Fibroblast of skin of scalp (primary cell): ENCODE measurements at places on chromosomes 7 and 10.

- peak; percentile 28 for DNase-seq
These were observed 260.1 kb downstream of the BMPER start for GRCh38 chr7:34165466-34165865.

- DNase-seq: peak; percentile 69
These were observed 456.8 kb downstream of the KCNMA1 start for GRCh38 chr10:77180794-77181193.

GRCh38 chr7:27117887-27118491, 12.6 kb downstream of the HOXA4 start:
- no peak for DNase-seq

DNA sequence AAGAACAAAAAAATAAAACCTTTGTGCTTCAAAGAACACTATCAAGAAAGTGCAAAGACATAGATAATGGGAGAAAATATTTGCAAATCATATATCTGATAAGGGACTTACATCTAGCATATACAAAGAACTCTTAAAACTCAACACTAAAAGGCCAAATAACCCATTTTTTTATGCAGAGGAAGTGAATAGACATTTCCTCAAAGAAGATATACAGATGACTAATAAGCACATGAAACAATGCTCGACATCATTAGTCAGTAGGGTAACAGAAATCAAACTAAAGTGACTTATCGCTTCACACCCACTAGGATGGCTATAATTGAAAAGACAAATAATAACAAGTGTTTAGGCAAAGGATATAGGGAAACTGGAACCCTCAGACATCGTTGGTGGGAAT, 78.0 kb downstream of the MALSU1 start:
- DNase-seq: no peak

- DNase-seq: no peak
These were observed 52.6 kb downstream of the ZNF37A start for GRCh38 chr10:38146579-38147333.

DNA sequence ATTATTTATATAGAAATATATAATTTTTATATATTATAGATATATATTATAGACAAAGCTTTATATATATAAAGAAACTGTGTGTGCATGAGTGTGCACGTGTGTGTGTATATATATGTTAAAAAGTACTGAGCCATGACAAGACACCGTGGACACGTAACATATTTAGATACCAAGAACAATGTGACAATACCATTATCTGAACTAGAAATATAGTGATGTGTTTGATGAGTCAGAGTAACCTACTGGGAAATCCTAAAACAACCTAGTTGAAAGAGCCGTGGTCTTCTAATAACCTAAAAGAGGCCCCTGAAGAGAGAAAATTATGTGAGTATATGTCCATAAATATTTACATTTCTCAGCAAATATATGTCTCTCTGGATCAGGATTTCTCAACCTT, 50.7 kb upstream of the ITGB8 start:
- no peak for DNase-seq

GRCh38 chr10:32793033-32793432, 165.0 kb downstream of the ITGB1 start:
- no peak for DNase-seq

GRCh38 chr10:98242823-98243222, 25.2 kb downstream of the LOXL4 start:
- DNase-seq: peak; percentile 49

DNA sequence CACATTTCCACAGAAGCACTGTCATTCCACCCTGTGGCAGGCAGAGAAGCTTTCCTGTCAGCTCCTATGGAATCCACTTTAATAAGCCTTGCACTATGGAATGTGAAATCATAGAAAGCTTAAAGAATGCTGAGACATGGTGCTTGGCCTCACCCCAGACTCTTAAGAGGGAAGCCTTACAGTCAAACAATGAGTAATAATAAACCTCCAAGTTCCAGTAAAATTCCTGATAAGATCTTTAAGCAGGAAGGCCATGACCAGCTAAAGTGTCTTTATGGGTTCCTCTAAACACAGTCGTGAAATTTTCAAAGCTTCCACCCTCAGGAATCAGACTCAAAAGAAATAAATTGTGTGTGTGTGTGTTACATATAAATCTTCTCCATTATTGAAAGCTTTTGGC, 11.9 kb upstream of the TEX36 start:
- DNase-seq: peak; percentile 91

DNA sequence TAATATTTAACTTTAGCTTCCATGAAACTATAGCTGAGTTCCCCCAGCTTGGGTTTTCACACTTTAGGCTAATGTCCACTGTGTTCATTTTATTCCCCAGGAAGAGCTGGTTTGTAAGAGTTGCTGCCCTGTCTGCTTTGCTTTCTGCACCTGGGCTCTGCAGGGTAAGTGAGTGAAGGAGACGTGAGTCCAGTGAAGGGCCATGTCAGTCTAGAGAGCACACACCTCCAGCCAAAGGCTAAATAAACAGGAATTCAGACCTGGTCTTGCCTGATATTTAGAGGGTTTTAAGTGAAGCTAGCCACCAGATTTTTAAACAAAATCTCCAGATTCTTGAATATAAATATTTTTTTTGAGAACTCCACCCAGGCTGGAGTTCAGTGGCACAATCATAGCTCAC, 24.5 kb upstream of the FZD1 start:
- no peak for DNase-seq

DNA sequence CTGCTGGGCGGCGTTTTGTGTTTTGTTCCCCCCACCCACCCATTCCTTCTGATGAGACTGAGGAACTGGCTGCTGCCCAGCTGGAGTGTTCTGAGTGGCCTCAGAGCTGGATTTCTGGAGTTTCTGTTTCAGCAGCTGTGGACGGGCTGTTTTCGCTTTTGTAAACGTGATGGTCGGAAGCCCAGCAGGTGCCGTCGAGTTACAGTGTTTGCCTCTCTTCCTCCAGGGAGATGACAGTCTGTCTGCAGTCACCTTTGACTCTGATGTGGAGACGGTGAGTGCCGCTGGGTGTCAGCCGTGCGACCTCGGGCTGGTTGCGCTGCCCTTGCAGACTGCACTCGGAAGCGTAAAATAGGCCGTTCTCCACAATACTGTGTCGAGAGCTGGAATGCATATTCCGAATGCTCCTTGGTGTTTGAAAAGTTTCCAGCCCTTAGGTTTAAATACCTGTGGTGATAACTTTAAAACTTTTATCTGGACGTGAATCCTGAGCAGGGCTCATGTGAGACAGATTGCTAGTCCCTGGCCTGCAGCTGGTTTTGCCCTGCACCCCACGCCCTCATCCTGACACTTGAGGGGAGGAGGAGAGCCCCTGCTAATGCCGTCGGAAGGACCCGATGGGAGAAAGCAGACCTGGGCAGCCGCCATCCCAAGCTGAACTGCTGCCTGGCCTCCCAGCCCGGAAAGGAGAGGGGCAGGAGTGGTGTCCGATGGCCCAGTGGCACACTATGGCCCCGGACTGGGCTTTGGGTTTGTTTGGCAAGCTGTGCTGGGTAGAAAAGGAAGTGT, 8.3 kb downstream of the IQCE start:
- DNase-seq: peak; percentile 38

- no peak for DNase-seq
These were observed 300.9 kb upstream of the NPSR1 start for GRCh38 chr7:34357068-34357467.

DNA sequence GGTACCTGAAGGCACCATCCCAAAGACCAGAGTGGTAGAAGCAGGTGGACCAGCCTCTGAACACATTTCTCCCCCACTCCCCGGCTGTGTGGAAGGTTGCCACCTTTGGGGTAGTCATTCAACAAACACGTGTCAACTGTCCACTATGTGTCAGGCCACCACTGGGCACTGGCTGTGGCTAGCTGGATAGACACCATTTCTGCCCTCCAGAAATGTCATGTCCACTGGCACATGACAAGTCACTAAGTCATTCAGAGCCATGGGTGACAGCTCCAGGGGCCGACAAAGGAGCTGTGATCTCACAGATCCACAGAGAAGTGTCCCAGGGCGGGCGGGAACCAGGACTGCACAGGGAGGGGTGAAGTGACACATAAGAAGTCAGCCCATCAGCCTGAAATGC, 99.6 kb downstream of the EGFR start:
- no peak for DNase-seq

GRCh38 chr7:127252778-127253280, at the start of gene GRM8:
Gene GRM8 (minus strand): TSS chr7:127252941.
- DNase-seq: peak; percentile 26

- peak; percentile 71 for DNase-seq
These were observed 9.2 kb upstream of the PWWP2B start for GRCh38 chr10:132387764-132388210.

DNA sequence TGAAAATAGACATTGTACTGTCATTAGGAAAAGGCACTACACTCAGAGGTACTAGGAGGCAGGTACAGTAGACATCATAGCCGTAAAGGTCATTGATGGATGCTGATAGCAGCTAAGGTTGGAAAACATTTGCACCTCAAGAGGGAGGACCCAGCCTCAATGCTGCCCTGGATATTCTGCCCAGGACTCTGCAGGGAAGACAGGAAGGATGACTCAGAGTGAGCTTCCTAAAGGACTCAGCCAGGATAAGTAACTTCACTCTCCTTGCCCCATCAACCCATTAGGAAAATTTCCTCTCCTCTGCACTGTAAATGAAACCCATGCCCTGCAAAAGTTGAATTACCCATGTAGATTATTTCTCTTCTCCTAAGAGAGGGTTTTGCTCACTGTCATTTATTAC, 617.9 kb upstream of the MKI67 start:
- no peak for DNase-seq

GRCh38 chr7:113086431-113086888, at the start of gene GPR85:
Gene GPR85 (minus strand): TSS chr7:113086827. CDS start chr7:113084721, 2,106 bp downstream.
- DNase-seq: peak; percentile 67

GRCh38 chr7:1590476-1590875, 20.6 kb upstream of the PSMG3 start:
- DNase-seq: no peak

DNA sequence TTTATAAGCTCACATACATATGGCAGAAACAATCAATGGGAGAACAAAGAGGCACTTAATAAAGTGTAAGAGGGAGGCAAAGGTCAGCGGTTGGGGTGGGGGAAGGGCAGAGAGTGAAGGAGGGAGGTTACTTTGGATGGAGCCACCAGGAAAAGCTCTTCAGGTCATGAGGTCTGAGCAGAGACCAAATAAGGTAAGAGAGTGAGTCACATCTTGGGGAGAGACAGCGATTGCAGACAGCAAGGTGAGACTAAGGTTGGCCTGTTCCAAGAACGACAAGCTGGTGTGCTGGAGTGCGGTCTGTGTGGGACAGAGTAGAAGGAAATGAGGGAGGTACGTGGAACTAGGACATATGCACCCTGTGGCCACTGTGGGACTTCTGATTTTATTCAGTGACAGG, 74.3 kb upstream of the TOMM7 start:
- DNase-seq: no peak

DNA sequence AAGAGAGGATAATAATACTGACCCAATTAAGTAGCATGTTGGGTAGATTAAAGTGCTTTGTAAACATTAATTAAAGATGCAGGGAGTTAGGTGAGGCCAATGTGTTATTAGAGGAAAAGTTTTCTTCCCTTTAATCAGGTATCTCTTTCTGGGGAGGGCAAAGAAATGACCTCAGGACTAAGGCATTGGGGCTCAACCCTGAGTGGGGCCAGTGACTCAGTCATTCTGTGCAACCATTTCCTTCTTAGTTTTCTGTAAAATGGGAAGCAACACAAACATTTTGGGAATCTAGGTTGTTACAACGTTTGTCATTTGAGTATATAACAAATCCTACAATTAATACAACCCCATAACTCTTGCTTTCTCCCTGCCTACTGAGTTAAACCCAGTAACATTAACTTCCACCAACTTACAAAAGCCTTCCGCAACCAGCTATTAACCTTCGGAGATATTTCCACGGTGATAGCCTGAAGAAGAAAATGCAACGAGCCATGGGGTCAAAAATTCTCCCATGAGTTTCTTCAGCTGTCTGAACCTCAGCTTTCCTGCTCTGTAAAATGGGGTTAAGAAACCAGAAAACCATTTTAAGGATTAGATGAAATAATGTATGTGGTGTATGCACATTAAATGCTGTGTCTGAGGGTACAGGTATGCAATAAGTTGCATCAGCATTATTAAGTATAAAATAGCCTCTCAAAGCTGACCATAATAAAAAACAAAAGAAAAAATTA, 965 bp upstream of the PROSER2 start:
- DNase-seq: no peak

DNA sequence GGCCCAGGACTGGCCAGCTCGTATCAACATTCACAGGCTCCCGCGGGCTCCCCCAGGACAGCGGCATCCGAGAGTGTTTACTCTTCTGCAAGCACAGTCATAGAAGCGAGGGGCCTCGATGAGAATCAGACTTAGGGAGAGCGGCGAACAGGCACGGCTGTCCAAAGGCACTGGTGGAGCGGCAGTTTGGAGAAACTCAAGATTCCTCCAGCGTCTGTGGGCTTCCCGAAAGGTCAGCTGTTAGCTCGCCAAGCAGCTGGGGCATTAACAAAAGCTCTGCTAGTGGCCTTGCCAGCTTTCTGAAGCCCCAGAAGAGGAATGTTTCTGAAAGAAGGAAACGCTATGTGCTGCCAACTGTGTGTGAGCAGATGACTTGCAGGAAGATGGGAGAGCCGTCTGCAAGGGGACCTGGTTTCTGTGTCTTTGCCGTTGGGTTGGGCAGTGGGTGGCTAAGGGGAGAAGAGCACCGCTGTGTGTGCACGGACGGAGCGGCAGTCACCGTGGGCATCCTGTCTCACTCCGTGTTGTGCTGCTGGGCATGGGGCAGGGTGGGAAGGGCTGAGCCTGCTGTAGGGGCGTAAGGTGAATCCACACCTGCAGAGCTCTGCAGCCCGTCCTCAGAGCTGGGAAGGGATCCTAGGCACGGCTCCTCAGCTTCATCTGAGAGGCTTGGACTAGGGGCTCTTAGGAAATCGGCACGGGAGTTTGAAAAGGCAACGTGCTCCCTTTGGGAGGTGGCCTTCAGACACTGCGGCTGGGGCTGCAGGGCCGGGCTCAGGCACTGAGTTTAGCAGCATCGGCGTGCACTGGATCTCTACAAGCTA, 42.1 kb downstream of the AMZ1 start:
- DNase-seq: no peak

GRCh38 chr10:94002156-94002555, 8.4 kb downstream of the PLCE1 start:
- DNase-seq: no peak

- DNase-seq: no peak
These were observed 66.7 kb upstream of the FGL2 start for GRCh38 chr7:77266291-77266794.

GRCh38 chr7:96303686-96304443, 18.0 kb downstream of the SLC25A13 start:
- peak; percentile 80 for DNase-seq

DNA sequence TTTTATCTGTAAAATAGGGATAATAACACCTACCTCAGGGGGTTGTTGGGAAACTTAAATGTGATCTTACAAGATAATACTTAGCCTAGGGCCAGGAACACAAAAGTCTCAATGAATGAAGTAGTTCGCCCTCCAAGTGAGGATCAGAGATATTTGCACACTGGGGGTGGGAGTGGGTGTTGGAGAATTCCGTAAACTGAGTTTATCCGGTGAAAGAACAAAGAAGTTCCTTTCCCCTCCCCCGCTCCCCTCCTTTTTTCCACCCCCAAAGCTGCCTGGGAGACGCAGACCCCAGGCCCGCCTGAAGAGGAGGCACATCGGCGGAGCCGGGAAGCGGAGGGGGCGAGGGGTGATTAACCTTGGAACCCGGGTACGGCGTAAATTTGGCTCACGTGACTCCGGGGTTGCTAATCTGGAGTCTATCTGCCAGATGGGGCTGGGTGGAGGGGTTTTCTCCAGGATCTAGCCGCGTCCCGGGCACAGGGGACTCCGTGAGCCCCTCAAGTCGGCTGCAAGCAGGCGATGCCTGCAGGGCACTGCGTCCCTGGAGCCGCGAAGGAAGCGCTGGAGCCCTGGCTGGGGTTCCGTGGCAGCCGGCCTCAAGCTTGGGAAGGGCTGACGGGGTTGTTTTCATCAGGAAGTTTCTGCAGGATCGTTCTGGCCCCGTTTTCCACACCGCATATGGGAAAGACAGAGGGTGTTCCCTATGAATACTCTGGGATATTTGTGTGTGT, 1.4 kb upstream of the PODXL start:
- DNase-seq: no peak
